ENCODE measurements at places on chromosomes 11 and 22. TPM values are rescaled to one million over a fixed set of nuclear protein-coding genes. Genes with fewer than 3 reads are reported as not detected.

DNA sequence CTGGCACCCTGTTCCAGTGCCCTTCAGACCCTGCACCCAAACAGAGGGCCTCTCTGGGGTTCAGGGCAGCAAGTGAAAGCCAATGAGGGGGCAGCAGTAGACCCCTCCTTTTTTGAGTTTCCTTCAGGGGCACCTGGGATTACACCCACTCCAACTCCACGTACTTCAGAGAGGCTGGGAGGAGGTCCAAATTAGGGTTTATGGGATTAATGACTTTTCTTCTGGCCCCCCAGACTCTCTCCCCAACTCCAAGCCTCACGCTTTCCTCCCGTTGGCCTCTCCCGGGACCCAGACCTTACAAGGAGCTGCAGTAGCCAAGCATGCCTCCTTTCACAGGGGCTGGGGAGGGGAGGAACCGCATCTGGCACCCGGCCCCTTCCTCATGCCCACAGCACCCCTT lies 101.7 kb downstream of the NECTIN1 start:
- DNase-seq = no peak

DNA sequence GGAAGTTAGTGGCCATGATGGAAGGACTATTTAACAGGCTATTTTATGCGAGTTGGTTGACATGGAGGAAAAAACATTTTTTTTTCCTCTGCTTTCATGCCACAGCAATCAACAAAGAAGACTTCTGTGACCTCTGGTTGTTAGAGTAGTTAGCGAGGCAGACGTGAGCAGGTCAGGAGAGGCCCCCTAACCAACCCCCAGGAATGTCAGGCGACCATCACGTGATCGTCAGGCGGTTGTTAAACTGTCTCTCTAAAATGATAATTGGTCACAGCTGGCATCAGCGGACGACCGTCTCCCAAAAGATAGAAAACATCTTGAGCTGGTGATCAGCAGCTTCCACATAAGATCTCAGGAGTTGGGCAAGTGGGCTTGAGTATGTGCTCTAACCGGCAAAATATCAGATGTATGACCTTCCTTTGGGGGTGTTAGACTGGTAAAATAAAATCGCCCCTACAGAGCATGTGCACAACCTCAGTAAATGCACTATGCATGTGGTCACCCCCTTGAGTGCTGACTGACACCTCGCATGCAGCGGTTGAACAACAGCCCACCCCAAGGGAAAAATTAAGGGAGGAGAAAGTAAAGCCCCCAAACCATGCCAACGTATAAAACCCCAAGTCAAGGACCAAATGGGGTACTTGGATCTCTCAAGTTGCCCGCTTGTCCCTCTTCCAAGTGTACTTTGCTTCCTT lies 20.9 kb upstream of the NARS2 start:
- no peak for DNase-seq

DNA sequence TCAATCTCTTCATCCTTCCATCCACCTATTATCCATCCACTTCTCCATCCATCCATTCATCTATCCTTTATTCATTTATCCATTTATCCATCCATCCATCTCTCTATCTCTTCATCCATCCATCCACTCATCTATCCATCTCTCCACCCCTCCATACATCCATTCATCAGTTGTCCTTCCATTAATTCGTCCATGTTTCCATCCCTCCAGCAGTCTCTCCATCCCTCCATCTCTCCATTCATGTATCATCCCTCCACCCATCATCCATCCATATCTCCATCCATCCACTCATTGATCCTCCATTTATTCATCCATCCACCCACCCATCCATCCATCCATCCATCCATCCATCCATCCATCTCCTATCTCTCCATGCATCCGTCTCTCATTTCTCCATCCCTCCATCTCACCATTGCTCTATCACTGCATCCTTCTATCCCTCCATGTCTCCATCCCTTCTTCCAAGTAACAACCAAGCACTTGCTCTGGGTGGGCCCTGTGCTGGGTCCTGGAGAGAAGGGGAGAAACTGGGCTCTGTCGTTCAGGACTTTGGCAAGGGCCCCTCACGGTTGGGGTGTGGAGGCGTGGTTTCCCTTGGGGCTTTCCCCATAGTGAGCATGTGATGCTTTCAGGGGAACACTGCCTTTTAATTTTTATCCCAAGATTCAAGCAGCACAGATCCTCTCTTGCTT lies 43.3 kb downstream of the SMIM38 start:
- no peak for DNase-seq

GRCh38 chr22:31230155-31230870 lies 18.2 kb downstream of the LIMK2 start:
- DNase-seq = no peak

DNA sequence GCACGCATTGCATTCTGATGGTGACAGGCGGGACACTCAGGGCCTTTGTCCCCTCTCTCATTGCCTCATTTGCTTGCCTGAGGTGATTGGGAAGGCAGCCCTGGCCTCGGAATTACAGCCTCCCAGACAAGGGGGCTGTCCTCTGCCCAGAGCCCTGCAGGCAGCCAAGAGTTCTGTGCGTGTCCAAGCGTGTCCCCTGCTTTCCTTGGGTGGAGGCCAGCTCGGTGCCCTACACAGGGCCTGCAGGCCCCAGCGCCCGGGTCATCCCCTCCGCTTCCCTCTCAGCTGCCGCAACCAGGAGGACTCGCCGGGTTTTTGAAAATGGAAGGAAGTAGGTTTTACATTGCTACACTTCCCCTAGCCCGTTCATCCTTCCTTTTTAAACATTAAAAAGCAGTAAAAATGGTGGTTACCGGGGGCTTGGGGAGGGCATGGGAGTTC lies 1.9 kb downstream of the GRAMD4 start:
- DNase-seq = no peak

GRCh38 chr11:121448431-121448941 lies 3.6 kb upstream of the SORL1 start:
- DNase-seq = no peak

GRCh38 chr22:24093855-24094254 lies 82.8 kb downstream of the CABIN1 start:
- DNase-seq = no peak

GRCh38 chr11:76859708-76860227 lies 950 bp upstream of the ACER3 start:
- DNase-seq = no peak

- no peak for DNase-seq
Observed at GRCh38 chr22:29541845-29542244, 11.7 kb downstream of the THOC5 start.

- no peak for DNase-seq
Observed at GRCh38 chr11:1880746-1881441, 10.8 kb downstream of the PRR33 start.

GRCh38 chr11:35859301-35859700 lies 84.6 kb upstream of the LDLRAD3 start:
- DNase-seq = no peak

GRCh38 chr11:116808262-116809175 lies 14.6 kb downstream of the APOA4 start:
- DNase-seq = no peak

GRCh38 chr22:32327596-32328171 lies 30.0 kb upstream of the RFPL3 start:
- no peak for DNase-seq

DNA sequence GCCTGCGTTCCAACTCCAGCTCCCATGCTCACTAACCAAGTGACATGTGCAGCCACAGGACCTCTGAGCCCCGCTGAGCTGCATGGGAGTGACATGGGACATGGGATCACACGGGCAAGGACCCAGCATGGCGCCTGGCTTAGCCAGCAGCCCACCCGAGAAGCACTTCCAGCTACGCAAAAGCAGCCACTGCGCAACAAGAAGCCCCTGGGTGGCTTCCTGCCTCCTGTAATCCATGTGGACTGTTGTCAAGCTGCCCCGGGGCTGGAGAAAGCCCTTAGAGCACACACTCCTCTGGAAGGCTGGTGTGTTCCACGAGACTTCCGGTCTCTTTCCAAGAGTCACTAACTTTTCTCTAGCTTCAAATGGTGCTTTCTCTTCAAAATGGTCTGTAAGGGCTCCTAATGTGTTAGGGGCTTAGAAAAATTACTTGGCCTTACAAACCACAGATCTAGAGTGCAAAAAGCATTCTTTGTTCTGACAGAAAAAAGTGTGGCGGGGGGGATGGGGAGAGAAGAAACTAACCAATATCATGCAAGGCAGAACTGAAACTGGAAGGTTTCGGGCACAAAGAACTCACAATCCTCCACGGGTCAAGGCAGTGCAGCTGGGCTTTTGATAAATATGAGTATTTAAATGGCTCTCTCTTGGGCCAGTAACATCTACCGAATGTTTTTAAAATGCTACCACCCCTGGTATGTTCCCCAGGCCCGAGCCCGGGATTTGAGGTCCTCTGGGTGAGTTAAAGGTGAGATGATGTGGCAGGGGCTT lies 5.5 kb downstream of the C11orf24 start:
- DNase-seq = no peak

GRCh38 chr22:22870577-22871404 lies 16.8 kb upstream of the IGLL5 start:
- no peak for DNase-seq

- no peak for DNase-seq
Observed at GRCh38 chr22:22228421-22228820, 16.2 kb upstream of the VPREB1 start.

GRCh38 chr11:115892016-115892415 lies 387.8 kb upstream of the CADM1 start:
- no peak for DNase-seq

DNA sequence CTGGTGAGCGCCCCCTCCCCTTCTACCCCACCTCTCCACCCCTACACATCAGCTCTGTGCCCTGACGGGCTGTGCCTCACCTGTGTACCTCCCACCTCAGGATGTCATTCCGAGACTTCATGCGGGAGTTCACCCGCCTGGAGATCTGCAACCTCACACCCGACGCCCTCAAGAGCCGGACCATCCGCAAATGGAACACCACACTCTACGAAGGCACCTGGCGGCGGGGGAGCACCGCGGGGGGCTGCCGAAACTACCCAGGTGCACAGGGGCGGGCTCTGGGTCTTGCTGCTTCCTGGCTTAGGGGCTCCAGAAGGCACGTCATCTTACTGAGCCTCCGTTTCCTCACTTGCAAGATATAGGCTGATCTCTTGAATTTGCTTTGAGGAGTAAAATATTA lies 6.8 kb downstream of the CAPN1 start:
- DNase-seq = no peak

DNA sequence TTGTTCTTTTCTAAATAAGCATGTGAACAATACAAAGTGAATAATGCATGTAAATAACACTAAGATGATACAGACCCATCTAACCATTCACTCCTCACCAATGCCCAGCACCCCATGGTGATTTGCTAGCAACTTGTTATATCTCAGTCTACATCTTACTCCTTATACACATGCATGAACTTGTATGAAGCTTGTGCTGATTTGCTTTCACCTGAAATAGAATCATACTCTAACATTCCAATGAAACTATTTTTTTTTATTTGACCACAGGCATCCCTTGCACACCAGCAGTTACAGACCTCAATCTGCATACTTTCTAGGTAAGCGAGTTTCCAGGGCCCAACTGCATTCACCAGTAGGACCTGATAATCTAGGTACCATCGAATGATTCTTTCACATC lies 873.6 kb downstream of the OPCML start:
- no peak for DNase-seq

GRCh38 chr11:121149116-121149515 lies 48.1 kb downstream of the TECTA start:
- DNase-seq = no peak

C1QTNF4 gene
- total RNA-seq = 0.53 TPM

P4HA3 gene
- 0.27 TPM for total RNA-seq

NXPE1 gene
- total RNA-seq = 202 TPM

KCNJ5 gene
- total RNA-seq = 0.89 TPM

Data from left colon (tissue), 2 donors.